Left lobe of liver (tissue), 2 donors: ENCODE measurements at places on chromosomes 12 and 14.

DNA sequence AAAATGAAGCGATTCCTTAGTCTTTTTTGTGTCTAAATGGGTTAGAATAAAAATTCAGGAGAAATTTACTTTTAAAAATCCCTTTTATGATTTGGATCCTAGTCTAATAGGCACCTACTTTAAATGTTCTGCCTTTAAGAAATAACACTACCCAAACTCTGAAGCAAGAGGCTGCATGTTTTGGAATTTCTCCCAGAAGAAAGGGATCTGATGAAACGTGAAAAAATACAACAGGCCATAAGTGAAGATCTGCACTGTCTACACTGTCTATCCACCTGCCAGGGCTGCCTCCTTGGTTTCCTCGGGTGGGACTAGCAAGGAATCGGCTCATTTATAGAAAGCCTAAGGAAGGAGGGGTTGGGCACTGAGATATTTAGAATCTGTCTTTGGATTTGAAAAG, 22.1 kb downstream of the ACVR1B start:
- no peak for DNase-seq

DNA sequence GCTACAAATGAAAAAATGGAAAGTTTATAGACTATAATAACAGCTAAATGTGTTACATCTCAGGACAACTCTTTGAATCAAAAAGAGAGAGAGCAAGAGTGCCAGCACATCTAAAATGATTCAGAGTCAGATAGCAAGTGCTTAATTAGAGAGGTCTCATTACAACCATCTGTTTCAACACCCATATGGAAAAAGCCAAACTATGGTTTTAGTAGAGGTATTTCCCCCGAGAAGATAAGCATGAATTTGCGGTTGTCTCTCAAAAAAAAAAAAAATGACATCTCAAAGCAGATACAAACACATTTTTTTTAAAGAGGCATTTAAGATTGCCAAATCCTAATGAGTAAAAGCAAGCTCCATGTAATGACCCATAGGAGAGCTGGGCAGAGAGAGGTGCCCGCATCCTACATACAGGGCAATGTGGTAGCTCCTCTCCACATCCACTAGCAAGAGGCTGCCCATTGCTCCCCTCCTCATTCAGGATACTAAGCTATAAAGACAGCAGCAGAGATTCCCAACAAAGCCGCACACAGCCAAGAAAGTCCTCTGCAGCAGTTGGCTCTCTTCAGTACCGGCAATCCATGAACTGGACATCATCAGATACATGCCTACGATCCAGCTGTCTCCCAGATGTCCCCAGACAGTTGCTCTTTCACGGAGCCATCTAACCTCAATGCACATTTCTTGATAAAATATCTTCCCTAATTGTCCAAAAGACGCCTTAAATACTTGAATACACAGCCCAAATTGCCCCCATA, 100.4 kb downstream of the EFCAB11 start:
- no peak for DNase-seq

DNA sequence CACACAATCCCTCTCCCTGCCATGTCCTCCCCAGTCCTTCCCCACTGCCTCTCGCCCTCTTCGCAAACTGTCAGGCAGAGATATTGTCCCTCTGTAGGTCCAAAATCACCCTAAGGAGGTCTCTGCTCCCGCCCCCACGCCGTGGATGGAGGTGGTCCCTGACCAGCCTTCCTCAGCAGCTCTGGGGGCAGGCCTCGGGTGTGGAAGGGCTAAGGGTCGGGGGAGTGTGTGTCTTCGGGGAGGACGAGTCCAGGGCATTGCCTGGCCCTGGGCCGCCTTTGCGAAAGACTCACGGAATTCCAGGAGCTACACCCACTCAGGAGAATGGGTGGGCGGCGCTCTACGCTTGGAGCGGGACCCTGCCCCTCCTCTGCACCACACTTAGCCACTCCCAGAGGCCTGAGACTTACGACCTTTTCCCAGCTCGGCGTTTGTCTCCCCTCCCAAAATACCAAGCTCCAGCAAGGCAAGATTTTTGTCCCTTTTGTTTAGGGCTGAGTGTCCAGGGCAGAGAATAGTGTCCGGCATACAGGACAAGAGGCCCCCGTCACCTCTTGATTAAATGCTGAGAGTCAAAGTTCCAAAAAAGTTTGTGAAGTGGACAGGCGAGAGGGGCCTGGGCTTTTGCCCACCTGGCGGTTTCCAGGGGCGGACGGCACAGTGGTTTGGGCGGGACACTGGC, 881 bp downstream of the PYGL start:
- peak; percentile 87 for DNase-seq

GRCh38 chr14:99507860-99508640, 26.8 kb downstream of the CCNK start:
- no peak for DNase-seq

GRCh38 chr12:130122356-130122755, 39.9 kb upstream of the FZD10 start:
- no peak for DNase-seq

- peak; percentile 55 for DNase-seq
Measured at GRCh38 chr14:59028476-59029202, 159.8 kb upstream of the DAAM1 start.

DNA sequence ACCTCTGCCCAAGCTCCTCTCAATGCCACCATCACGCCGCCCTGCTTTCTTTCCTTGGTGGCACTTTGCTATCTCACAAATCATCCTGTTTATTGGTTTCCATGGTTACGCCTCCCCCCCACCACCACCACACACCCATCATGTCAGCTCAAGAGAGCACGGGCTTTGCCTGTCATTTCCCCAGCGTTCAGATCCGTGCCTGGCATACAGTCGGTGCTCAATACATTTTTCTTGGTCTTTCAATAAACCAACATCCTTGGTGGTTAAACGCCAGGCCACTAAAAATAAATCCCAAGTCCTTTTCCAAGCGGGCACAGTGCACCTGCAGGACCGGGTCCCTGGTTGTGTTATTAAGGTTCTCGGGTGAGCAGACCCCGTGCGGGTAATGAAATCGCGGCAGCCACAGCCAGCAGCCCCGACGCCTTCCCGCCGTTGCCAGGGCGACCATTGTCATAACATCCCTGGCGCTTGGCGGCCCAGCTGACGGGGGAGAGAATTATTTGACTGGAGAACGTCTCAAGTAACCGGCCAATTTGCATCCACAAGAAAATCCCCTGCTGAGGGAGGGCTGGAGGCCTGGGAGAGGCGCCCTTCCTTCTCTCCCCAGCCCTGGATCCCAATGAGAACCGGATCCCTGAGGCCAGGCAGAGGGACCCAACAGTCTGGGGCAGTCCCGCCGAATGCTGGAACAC, 92.9 kb downstream of the KSR2 start:
- no peak for DNase-seq

DNA sequence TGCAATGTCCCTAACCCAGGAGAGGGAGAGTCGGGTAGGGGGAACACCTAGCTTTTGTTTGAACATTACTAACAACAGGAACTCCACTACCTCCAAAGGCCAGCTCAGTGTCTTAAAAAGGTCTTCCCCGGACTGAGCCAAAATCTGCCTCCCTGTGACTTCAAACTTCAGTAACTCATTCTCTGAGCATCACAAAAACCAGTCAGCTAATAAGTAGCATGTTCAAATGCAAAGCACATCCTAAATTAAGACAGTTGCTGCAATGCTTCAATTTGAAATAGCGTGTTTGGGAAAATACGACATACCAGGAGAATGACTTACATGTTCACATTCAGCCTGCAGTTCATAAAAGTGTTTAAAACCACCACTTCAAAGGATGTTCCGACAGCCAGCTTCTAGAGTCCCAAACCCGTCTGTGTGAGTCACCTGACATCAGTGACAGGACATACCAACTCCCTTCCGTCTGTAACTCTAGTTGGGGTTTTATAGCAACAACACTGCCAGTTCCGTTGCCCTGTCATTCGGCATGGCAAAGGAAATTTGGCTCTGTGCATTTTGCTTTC, 13.0 kb downstream of the ZFP36L1 start:
- DNase-seq = peak; percentile 36

- peak; percentile 45 for DNase-seq
Measured at GRCh38 chr14:21097636-21098075, 799 bp downstream of the ZNF219 start.

DNA sequence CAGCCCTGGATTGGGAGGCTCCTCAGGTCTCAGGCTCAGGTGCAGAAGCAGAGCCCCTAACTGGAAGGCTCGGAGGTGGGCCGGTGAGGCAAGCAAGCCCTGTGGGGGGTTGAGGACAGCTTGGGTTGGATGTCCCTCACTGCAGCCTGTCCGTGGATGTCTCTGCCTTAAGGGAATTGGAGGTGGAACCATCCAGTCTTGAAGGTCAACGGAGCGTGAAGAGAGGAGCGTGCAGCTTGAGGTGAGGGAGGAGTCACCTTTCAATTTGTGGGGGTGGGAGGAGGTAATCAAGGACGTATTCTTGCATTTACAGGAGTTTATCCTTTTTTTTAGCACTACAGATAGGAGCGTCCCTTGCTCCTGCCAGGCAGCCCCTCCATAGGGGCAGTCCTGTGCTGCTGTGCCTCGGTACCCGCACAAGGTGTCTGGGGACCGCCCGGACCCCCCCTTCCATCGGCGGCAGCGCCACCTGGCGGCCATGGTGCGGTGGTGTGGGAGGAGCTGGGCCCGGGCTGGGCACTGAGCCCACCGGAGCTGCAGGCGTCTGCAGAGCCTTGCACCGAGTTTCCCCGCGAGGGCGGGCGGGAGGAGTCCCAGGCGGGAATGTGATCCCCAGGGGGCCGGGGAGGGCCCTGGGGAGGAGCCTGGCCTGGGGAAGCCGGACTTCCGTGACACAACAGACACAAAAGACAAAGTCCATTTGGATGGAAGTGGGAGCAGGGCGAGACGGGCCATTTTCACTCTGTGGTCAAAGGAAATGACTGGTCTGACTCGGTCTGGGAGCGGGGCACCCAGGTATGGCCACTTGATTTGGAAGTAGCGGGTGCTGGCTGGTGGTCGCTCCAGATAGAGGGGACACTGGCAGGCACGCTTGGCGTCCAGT, 864 bp downstream of the DNAJC22 start:
- DNase-seq = peak; percentile 99

GRCh38 chr14:91935586-91935985, 11.9 kb downstream of the FBLN5 start:
- DNase-seq = no peak

DNA sequence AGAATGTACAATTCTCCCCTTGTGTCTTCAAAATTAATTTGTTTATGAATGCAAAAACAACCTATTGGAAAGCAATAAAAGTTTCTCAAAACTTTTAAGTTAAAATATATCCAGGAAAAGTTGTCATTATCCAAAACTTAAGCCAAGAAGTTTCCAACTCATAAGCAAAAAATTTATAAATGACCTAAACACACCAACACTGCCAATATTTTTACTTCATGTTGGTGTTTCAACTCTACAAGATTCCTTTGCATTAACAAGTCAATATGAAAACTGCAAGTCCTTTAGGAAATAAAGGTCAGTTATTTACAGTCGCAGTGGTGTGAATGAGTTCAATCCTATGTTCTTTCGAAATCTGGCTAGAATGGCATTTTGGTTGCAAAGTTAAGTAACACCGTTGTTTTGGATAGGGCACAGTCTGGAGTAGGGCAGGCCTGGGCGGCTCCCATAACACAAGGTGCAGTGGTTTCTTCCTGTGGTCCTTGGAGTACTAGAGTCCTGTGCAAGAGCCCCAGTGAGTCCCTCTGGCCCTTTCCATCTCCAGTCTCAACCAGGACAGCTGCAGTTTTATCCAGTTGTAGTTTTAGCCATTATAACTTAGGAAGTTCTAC, 151.4 kb downstream of the MED13L start:
- no peak for DNase-seq

DNA sequence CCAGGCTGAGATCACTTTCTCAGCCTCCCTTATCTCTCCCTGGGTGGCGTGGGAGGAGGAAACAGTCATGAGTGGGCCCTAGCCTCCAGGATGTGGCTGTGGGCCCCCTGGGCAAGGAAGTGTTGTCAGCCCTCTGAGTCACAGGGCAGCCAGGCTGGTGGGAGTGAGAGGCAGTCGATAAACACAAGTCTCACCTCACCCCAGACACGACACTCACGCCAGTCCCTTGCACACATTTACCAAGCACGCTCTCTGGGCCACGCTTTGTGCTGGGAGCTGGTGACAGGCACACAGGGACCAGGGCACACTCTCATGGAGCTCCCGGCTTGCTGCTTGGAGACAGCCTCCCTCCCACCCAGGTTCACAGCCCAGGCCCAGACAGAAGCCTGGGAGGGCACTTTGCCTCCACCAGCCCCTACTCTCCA, 1.9 kb upstream of the KRT79 start:
- no peak for DNase-seq

- no peak for DNase-seq
Measured at GRCh38 chr12:104216521-104216924, 944 bp downstream of the TXNRD1 start.

- DNase-seq = no peak
Measured at GRCh38 chr14:97267509-97267908, 470.3 kb downstream of the VRK1 start.

DNA sequence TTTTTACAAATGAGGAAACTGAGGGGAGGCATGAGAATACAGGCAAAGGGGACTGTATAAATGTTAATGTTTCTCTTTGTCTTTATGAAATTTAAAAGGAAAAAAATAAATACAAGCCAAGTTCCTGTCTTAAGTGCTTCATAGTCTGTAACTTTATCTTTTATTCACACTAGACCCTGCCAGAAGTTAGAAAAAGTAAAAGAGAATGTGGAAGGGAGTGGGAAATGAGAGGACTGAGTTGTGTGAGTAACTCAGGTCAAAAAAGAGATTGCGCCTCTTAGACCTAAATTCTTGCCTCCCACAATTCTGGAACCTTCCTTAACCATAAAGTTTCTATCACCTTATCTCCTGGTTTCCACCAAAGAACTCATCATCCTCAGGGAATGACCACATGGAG, 141.1 kb downstream of the KICS2 start:
- no peak for DNase-seq

DNA sequence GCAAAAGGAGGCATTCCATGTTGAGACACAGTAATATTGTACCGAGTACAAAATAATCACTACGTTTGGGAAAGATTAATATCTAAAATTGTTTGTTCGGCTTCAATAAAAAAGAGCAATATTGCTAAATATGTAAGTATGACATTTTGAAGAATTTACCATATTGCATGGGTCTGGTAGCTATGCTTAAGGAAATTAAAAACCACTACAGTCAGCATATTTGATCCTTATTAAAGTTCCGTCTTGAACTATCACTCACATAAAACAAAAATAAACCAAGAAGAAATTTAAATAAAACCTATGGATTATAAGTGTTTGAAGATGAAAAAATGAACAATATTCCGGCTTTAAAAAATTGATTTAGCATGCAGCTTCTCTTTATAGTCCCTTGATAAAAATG, 63.8 kb downstream of the SETD3 start:
- DNase-seq = no peak

GRCh38 chr14:73785834-73786635, 65.6 kb upstream of the PTGR2 start:
- DNase-seq = peak; percentile 89

- DNase-seq = no peak
Measured at GRCh38 chr14:88386256-88386794, 868 bp downstream of the SPATA7 start.

DNA sequence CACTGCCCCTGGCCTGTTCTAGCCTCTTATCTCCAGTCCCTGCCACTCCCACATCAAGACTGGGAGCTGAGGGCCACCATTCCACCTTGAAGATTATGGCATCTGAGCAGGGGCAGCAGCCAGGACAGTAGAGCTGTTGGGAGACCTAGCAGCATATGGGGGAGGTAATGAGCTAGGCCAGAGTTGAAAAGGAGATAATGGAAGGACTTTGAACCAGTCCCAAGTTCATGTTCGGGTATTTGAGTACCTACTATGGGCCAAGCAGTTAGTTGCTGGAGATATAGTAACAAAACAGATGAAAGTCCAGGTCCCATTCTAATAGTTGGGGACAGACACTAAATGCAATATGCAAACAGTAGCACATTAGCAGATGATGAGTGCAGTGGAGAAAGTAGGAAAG, 151.5 kb downstream of the PLXNC1 start:
- no peak for DNase-seq

- no peak for DNase-seq
Measured at GRCh38 chr12:5318874-5319273, 113.0 kb upstream of the NTF3 start.
